ENCODE measurements at places on chromosomes 5 and 9. TPM values are rescaled to one million over a fixed set of nuclear protein-coding genes. Genes with fewer than 3 reads are reported as not detected.

The EMB gene
- 4.1 TPM for polyA plus RNA-seq

The TMC1 gene
- 0.26 TPM for polyA plus RNA-seq

The MLANA gene
- 1.00 TPM for polyA plus RNA-seq

The VLDLR gene
- 36.8 TPM for polyA plus RNA-seq

The GPR150 gene
- not detected for polyA plus RNA-seq

The ABCA1 gene
- polyA plus RNA-seq, result 6.8 TPM

The NR2F1 gene
- polyA plus RNA-seq, result 241 TPM

The SAXO1 gene
- polyA plus RNA-seq, result 0.25 TPM

The HARS2 gene
- polyA plus RNA-seq, result 42.7 TPM

The TSSK1B gene
- 0.10 TPM for polyA plus RNA-seq

The INSL6 gene
- polyA plus RNA-seq, result 0.35 TPM

The DAP gene
- 126 TPM for polyA plus RNA-seq

The DMRTA1 gene
- polyA plus RNA-seq, result 1.6 TPM

The EQTN gene
- 0.28 TPM for polyA plus RNA-seq

GRCh38 chr5:107470295-107470582, 200.5 kb downstream of the EFNA5 start:
- DNase-seq, result no peak

GRCh38 chr5:95901676-95902627, 59.7 kb downstream of the ELL2 start:
- DNase-seq, result no peak

DNA sequence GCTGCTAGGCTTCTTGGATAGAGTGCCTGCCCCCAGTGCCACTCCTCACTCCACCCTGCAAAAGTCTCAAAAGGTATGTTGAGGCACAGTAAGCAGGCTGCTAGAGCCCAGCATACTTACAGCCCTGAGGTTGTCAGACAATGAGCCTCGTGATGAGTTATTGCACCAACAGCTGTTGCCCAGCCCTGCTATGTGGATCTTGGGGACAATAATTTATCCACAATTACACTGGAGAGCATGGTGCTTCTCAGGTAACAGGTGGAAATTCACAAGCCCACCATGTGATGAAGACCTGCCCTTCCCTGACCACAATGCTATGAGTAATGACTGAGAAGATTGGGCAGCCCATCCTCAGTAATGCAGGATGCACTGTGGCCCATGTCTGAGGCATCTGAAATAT, 36.5 kb downstream of the KCNIP1 start:
- no peak for DNase-seq

GRCh38 chr5:129554134-129554904, 94.2 kb downstream of the ADAMTS19 start:
- no peak for DNase-seq

DNA sequence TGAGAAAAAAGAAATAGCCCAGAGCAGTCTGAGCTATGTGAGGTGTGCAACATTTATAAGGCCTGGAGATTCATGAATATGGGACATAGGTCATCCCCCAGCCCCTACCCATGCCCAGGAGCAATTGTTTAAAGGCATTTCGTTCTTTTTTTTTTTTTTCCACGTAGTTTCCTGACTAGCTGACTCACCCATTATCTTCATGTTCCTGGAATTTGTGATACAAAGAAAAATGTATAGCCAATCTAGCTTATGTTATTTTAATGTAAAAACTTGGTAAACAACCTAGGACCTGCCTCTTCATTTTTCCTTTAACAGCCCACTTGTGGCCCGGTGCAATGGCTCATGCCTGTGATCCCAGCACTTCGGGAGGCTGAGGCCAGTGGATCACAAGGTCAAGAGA, 81.3 kb downstream of the OSTF1 start:
- DNase-seq, result no peak

- no peak for DNase-seq
Observed at GRCh38 chr9:34638138-34638445, 505 bp upstream of the SIGMAR1 start.

- DNase-seq, result no peak
Observed at GRCh38 chr5:122367456-122367855, 55.4 kb downstream of the SNCAIP start.

DNA sequence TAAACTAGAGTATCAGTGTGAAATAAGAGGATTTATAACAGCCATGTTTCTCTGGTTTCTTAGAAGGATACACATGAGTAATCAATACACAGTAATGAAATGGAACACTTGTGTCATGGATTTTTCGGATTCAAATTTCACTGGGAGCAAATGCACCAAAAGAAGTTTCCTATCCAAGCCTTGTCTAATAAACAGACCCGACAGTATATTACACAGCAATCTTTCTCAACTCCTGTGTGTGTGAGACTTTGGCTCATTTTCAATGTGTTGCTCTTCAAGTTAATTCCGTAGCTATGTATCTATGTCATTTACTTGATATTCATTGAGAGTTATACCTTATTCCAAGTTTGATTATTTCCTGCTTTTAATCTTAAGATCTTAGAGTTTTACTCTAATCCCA, 930.2 kb downstream of the MAT2B start:
- peak; percentile 10 for DNase-seq

DNA sequence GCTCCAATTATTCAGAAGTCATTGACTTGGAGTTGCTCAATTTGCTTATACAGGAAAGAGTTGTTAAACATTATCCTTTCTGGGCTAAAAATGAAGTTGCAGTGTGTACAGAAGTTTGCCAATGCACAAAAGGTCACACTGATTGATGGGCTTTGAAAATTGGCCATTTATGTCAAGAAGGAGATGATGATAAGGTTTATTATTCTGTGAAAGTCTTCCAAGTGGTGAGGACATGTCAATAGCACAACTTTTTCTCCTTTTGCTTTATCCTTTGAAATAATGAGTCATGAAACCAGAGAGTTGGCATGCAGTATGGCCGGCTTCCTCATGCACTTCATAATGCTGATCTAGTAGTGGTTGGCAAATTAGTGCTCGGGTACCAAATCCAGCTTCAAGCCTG, 848.5 kb upstream of the WWC1 start:
- no peak for DNase-seq

GRCh38 chr5:53035868-53036381, 46.8 kb downstream of the ITGA2 start:
- no peak for DNase-seq

DNA sequence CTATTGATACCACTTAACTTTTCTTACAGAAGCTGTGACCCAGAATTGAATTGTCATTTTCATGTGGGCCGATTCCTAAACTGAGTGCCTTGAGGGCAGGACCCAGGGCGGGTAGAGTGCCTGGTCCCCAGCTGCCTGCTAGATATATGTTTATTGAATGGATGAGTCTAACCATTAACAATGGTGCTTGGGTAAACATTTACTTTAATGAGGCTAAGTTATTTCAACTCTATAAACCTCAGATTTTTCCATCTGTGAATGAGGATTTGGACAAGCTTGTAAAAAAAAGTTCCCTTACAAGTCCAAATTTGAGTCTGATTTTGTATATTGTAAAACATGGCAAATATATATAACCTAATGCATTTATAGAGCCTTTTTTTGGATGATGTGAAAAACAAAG, 181.8 kb upstream of the ELL2 start:
- DNase-seq, result no peak

DNA sequence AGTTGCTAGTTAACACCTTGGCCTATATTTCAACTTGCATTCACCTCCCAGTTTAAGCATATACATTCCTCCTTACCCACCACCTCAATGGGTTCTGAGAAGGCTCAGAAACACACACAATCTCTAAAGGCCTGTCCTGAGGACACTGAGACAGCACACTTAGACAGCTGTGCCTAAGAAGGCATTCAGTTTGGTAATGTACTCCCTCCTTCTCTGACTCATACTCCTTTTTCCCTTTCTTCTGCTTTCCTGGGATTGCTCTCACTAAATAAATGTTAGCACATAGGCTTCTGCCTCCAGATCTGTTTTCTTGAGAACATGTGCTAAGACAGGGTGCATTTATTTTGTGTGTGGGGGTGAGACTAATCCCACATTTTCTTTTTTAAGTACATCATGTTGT, 456.8 kb upstream of the CDH6 start:
- no peak for DNase-seq

DNA sequence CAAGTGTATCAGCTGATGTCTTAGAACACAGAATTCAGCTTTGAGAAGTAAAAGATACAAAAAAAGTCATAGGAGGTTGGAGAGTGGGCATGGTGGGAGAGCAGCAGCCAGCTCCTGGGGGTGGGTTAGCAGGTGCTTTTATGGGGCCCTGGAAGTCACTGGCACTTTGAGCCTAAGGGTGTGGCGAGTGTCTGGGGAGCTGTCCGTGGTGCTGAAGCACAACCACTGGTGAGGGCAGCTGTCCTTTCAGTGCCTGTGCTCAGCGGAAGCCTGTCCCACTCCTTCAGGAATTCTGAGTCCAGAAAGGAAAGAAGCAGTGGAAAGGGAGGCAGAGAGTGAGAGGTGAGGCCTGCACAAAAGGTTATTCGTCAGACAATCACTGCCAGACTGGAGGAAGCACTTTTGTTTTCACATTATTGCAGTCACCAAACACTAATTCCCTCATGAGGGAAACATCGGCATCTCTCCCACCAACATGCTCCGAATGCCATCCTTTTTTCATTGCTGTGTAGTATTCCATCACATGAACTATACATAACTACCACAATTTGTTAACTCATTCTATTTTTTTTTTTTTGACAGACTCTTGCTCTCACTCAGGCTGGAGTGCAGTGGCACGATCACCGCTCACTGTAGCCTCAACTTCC, 59.4 kb upstream of the RAPGEF1 start:
- DNase-seq, result peak; percentile 63

DNA sequence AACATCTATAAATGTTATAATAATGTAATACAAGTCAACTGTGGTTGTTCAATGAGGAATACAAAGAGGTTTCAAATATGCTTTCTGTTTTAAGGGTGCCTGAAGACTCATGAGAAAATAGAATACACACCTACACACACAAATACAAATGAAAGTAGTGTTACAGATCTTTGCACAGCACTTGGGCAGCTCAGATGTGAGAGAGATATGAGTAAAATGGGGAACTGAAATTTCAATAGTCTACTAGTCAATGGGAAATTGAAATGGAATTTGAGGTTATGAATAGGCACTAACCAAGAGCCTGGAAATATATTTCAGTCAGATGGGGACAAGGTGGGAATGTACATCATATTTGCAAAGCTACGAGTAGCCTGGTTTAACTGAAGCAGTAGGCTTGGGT, 96.6 kb downstream of the ISL1 start:
- no peak for DNase-seq

DNA sequence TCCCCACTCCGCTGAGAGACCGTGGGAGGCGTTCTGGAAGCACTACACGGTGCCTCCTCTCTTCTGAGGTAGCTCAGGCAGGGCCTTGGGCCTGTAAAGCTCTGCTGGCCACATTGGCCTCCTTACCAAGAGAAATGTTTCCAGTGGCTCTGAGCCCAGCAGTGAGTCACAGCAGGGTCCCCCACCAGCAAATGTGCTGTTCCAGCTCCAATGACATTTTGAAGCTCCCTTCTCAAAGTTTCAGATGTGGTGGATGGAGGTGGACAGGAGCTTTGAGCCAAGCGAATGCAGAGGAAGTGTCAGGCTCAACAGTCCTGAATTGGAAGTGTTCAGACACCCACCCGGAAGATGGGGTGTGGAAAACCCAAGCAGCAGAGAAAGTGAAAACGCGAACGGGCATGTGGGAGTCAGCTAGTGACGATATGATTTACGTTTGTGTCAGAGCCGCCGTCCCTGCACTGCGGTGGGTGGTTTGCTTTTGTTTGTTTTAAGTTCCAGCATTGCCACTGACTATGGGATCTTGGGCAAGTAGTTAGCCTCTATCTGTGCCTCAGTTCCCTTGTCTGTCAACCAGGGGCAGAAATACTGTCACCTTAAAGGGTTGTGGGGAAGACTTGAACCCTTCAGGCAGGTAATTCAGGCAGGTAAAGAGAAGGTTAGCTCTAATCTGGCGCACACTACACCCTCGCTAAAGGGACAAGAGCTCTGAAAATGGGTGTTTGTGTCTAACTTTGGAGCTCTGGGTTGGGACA, 38.2 kb downstream of the C5orf15 start:
- no peak for DNase-seq

- DNase-seq, result peak; percentile 54
Observed at GRCh38 chr9:101736717-101737116, 1.7 kb downstream of the GRIN3A start.

- no peak for DNase-seq
Observed at GRCh38 chr5:4651806-4652565, 488.1 kb upstream of the ADAMTS16 start.

GRCh38 chr9:84277646-84278045, 62.9 kb downstream of the SLC28A3 start:
- DNase-seq, result no peak

GRCh38 chr9:132641216-132641615, 28.6 kb downstream of the DDX31 start:
- DNase-seq, result no peak

DNA sequence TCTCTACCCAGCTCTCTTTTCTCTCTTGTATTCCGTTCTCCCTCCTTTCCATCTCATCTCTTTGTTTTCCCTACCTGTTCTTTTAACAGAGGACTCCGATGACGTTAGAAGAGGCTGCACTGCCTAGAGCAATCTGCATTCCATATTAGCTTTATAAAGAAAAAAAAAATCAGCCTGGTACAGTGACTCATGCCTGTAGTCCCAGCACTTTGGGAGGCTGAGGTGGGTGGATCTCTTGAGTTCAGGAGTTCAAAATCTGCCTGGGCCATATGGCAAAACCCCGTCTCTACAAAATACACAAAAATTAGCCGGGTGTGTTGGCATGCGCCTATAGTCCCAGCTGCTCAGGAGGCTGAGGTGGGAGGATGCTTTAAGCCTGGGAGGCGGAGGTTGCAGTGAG, 49.0 kb downstream of the DAPK1 start:
- DNase-seq, result no peak

DNA sequence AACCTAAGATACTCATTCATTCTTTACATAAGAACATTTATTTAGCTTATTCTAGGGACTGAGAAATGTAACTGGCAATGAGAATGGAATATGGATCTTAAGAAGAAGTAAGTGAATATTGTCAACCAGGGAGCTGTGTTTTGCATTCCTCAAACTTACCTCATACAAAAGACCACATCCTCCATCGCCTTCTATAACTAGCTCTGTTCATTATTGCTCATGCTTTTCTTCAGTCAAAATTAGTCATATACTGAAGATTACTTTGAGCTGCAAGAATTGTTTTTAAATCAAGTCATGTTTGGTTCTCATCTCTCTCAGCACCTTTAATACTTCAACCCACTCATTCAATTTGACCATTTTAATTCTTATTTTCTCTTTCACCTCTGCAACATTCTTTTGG, 140.3 kb upstream of the RASA1 start:
- DNase-seq, result no peak

- DNase-seq, result no peak
Observed at GRCh38 chr9:81002242-81002641, 687.1 kb downstream of the TLE1 start.

GRCh38 chr5:168778536-168778935, 199.4 kb upstream of the PANK3 start:
- DNase-seq, result no peak

All from right renal pelvis (tissue), 4 donors.